Thyroid gland (tissue), 4 donors: ENCODE measurements at places on chromosomes 3 and 15. TPM values are rescaled to one million over a fixed set of nuclear protein-coding genes. Genes with fewer than 3 reads are reported as not detected.

DISP2 gene
- 3.9 TPM for total RNA-seq

CCRL2 gene
- 1.5 TPM for total RNA-seq

DNA sequence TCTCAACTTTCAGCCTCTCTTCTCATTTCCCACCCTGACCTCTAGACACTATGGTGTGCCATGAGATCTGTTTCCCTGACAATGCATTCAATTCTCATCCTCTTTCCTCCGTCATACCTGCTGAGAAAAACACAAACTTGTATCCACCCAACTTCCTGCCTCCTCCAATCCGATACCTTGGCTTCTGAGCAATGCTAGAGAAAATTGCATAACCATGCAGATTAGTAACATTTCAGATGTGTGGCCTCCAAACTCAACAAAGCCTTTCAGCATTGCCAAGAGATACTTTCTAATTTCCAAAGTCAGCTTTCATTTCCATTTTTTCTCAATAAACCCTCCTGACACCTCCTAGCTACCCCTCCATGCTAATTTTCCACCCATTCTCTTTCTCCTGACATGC is 88.5 kb downstream of the MINAR1 start:
- no peaks in the 10 kb centered on the region for H3K36me3 ChIP-seq
- H3K4me3 ChIP-seq = no peak overlapping the region
- H3K4me1 ChIP-seq = no peaks in the 10 kb centered on the region
- no peaks in the 10 kb centered on the region for H3K27me3 ChIP-seq
- DNase-seq = no peak

GRCh38 chr15:94256511-94256910 is 25.1 kb downstream of the MCTP2 start:
- DNase-seq = no peak
- H3K4me3 ChIP-seq = no peak overlapping the region
- H3K27me3 ChIP-seq = no peaks in the 10 kb centered on the region

DNA sequence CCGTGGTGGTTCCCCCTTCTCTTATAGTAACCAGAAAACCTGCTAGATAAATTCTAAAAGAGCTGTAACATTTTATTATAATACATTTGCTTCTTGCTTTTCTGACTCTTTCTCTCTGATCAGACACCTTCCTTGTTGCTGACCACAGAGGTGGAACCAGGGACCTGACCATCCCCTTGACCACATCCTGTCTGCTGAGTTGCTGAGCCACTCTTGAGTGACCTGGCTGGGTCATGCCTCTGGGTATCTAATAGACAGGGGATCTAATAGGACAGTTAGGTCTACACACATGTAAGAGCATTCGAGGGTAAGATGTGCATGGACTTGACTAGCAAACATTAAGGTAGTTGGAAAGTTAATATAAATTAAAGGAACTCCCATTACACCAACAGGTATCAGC is 22.8 kb upstream of the TRIM59 start:
- H3K4me3 ChIP-seq = no peak overlapping the region
- H3K27me3 ChIP-seq = no peaks in the 10 kb centered on the region
- DNase-seq = no peak
- H3K4me1 ChIP-seq = no peaks in the 10 kb centered on the region
- H3K36me3 ChIP-seq = no peaks in the 10 kb centered on the region
- H3K27ac ChIP-seq = no peak overlapping the region

DNA sequence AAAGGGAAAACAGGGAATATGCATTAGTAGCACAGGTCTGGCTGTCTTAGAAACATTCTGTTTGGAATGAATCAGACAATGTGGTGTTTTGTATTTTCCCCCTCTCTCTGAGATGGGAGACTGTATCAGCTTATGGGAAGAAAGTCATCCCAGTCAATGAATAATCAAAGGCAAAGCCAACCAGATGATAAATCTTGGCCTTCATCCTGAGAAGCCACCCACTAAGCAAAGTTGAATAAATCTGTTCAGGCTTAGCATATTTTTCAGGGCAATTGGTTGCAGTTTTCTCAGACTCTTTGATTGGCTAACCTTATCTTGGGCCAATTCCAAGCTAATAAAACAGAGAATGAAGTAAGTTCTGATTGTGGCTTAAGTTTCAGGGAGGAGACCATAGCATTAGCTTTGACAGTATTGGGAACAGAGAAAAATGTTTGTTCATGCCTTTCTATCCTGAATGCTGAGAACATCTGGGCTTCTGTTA is 63.6 kb upstream of the ARL8B start:
- no peak overlapping the region for H3K4me3 ChIP-seq
- no peaks in the 10 kb centered on the region for H3K27me3 ChIP-seq
- no peak overlapping the region for H3K27ac ChIP-seq
- no peaks in the 10 kb centered on the region for H3K36me3 ChIP-seq
- no peaks in the 10 kb centered on the region for H3K4me1 ChIP-seq

DNA sequence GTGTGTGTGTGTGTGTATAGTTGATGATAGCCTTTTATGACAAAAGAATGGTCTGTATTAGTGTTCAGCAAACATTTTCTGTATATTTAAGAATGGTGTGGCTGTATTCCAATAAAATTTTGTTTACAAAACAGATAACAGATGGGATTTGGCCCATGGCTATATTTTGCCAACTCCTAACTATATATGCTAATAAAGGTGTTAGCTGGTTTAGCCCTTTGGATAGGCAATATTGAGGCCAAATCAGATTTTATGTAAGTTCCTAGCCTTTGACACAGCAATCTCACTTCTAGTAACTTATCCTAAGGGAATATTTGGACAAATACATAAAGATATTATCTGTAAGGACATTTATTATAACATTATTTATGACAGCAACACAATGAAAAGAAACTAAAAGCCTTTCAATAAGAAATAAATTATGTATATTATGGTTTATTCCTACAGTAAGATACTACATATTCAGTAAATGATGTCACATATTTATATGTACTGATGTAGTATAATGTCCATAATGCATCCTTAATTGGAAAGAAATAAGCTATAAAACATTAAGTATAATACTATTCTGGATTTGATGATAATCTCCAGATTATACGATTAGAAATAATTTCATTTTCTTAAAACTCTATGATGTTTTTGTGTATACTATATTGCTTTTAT is 264.0 kb downstream of the RBMS3 start:
- H3K27me3 ChIP-seq = no peaks in the 10 kb centered on the region
- H3K27ac ChIP-seq = no peak overlapping the region
- H3K4me1 ChIP-seq = peaks cover 23% of the 10 kb centered on the region
- no peak overlapping the region for H3K4me3 ChIP-seq

DNA sequence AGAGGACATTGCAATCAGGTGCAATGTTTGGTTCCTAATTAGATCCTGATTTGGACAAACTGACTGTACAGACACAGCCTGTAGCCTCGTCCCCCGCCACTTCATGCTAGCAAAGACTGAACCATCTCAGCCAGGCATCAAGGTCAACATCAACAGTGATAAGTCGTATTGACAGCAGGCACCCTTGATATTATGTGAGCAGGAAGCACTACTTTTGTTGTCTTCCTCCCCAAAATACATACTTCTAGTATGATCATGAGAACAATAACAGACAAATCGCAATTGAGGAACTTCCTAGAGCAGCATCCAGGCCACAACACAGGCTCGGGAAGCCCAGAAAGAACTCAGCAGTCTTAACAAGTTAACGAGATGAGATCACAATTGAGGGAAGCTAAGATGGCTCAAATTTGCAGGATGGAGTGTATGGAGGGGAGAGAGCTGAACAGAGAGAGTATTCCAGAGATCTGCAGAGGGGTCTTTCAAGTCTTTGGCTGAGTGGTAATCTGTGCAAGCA is 20.4 kb downstream of the TGM5 start:
- no peak overlapping the region for H3K4me3 ChIP-seq
- H3K27ac ChIP-seq = no peak overlapping the region
- no peaks in the 10 kb centered on the region for H3K4me1 ChIP-seq
- H3K27me3 ChIP-seq = no peaks in the 10 kb centered on the region
- DNase-seq = no peak
- no peaks in the 10 kb centered on the region for H3K36me3 ChIP-seq

DNA sequence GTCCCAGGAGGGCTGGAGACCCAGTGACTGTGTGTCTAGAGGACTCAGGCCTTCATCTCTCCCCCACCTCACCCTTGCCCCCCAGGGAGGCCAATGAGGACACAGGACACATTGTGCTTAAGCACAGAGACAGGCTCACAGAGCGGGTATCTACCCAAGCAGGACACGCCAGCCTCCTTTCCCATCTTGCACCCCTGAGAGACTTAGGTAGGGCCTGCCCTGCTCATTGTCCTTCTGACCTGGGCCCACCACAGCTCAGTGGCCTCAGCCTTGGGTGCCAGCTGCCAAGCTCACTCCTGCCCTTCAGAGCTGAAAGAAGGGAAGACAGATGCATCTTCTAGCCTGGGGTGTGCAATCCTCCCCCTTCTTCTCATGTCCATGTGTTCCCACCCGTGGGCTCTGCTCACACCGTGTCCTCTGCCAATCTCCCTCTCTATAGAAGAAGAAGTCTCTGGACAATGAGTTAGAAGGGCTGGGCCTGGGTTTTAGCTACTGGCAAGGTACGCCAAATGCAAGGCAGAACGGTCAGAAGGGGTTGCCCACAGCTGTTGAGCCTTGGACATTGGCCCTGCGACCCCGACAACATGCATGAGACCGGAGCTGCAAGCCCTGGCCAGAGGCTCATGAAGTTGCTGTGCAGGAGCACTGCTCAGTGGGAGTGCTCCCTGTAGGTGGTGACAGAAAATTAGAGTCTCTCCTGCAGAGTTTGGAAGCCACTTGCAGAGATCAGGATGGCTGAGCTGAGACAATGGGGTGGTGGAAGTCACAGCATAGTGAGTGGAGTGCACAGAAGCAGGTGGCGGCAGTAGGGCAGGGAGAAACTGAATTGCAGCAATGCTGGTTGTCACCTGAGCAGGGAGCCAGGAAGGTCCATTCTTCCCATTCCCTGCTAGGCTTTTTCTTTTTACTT is 32.8 kb downstream of the ACSBG1 start:
- H3K27ac ChIP-seq = no peak overlapping the region
- H3K4me1 ChIP-seq = no peaks in the 10 kb centered on the region
- DNase-seq = no peak

GRCh38 chr3:123066896-123067688 is at the start of gene PDIA5:
Gene PDIA5 (plus strand): TSS chr3:123067025. CDS start chr3:123067165, 140 bp downstream.
- peak; percentile 95 for DNase-seq
- no peaks in the 10 kb centered on the region for H3K36me3 ChIP-seq
- H3K27ac ChIP-seq = peak within 1 kb of the TSS; percentile 53
- peaks cover 37% of the 10 kb centered on the region for H3K4me1 ChIP-seq
- no peaks in the 10 kb centered on the region for H3K27me3 ChIP-seq
- H3K4me3 ChIP-seq = peak within 1 kb of the TSS; percentile 54

DNA sequence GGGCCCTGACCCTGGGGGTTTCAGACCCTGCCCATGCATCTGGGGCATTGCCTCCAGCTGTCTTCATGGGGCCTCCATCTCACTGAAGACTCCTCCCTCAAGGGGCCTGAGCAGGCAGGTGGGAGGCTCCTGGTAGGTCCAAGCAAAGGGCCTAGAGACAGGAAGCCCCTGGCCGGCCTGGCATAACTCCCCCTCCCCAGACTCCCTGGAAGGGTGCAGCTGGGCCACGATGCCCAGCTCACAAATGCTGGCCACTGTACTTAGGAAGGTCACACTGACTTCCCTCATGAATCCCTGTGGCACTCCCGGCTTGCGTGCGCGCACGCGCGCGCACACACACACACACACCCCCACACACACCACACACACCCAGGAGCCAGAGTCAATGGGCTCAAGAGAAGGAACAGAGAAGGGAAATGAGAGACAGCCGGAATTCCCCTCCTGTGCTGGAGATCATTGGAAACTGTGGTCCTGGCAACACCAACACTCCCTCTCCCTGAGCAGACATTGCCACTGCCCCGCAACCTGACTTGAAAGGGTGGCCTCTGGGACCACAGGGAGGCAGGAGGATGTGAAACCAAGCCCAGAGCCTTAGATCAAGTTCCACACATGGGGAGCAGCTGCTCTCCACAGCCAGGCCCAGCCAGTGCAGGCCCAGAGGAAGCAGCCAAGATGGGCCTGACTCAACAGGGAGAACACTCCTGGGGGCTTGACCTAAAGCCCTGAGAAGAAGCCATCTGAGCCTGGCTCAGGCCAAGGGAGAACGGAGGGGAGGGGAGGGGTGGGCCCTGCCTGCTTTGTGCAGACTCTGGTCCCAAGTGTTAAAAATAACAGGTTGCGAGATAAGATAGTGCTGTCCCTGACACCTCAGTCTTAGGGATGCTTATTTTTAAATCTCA is 69.7 kb downstream of the SCN5A start:
- no peak for DNase-seq
- H3K27me3 ChIP-seq = no peaks in the 10 kb centered on the region
- no peaks in the 10 kb centered on the region for H3K4me1 ChIP-seq
- H3K27ac ChIP-seq = no peak overlapping the region
- no peak overlapping the region for H3K4me3 ChIP-seq
- no peaks in the 10 kb centered on the region for H3K36me3 ChIP-seq

DNA sequence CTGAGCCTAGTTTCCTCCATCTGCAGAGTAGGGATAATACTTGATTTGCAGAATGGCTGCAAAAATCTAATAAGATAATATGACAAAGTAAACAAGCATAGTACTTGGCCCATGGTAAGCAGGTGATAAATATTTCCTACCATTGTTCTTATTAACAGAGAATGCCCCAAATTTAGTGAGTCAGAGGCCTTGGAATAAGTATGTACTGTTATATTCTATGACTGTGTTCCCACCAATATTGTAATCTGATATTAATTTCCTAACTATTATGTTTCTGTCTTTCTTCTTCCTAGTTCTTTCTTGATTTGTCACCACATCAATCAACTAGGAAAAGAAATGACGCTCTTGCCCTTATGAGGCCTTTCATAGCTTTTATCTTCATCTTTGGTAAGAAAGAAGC is 178.4 kb upstream of the SLC2A2 start:
- H3K4me1 ChIP-seq = peaks cover 2% of the 10 kb centered on the region
- DNase-seq = no peak
- H3K27ac ChIP-seq = no peak overlapping the region
- H3K36me3 ChIP-seq = no peaks in the 10 kb centered on the region
- H3K27me3 ChIP-seq = no peaks in the 10 kb centered on the region

GRCh38 chr15:75622505-75622904 is 3.0 kb downstream of the SNUPN start:
- H3K4me3 ChIP-seq = no peak overlapping the region
- no peak for DNase-seq
- H3K27ac ChIP-seq = peak overlapping the region; percentile 7
- H3K36me3 ChIP-seq = peaks cover 6% of the 10 kb centered on the region

DNA sequence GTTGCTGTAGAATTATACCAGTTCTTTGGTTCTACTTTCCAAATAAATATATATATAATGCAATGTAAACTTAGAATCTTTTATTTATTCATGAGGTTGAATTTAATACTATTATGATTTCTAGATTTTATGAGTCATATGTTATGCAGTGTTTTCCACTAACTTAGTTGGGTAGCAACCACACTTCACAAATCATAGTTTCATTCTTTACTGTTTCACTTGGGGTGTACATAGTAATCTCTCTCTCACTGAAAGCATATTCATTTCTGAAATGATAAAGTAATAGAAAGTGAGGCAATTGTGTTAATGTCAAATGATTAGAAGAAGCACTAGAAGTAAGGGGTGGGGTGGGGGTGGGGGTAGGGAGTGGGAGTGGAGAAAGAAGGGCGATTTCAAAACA is 52.6 kb downstream of the IQCH start:
- H3K4me3 ChIP-seq = no peak overlapping the region
- H3K4me1 ChIP-seq = no peaks in the 10 kb centered on the region
- no peaks in the 10 kb centered on the region for H3K36me3 ChIP-seq
- no peak overlapping the region for H3K27ac ChIP-seq

- H3K27ac ChIP-seq = no peak overlapping the region
- no peaks in the 10 kb centered on the region for H3K4me1 ChIP-seq
- H3K4me3 ChIP-seq = no peak overlapping the region
- DNase-seq = no peak
These were observed 37.9 kb upstream of the C3orf80 start for GRCh38 chr3:160187288-160187687.

GRCh38 chr3:194257151-194257621 is 93.9 kb downstream of the CPN2 start:
- H3K36me3 ChIP-seq = no peaks in the 10 kb centered on the region
- DNase-seq = no peak
- H3K4me1 ChIP-seq = peaks cover 22% of the 10 kb centered on the region
- no peak overlapping the region for H3K27ac ChIP-seq
